Hepatic stellate cell (primary cell): ENCODE measurements at places on chromosomes 5 and 9.
A peak's percentile ranks its signal among the peaks of the same experiment; 100 is the strongest.

DNA sequence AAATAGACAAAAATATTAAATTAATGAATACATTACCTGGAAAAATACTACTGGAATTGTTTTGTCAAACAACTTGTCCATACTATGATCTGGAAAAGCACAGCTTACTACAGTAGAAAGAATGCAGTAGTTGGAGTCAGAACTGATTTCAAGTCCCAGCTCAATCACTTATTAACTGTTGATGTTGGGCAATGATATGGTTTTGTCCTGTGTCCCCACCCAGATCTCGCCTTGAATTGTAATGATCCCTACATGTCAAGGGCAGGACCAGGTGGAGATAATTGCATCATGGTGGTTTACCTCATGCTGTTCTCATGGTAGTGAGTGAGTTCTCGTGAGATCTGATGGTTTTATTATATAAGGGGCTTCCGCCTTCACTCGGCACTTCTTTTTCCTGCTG is 247.5 kb downstream of the CD180 start:
- DNase-seq: no peak

DNA sequence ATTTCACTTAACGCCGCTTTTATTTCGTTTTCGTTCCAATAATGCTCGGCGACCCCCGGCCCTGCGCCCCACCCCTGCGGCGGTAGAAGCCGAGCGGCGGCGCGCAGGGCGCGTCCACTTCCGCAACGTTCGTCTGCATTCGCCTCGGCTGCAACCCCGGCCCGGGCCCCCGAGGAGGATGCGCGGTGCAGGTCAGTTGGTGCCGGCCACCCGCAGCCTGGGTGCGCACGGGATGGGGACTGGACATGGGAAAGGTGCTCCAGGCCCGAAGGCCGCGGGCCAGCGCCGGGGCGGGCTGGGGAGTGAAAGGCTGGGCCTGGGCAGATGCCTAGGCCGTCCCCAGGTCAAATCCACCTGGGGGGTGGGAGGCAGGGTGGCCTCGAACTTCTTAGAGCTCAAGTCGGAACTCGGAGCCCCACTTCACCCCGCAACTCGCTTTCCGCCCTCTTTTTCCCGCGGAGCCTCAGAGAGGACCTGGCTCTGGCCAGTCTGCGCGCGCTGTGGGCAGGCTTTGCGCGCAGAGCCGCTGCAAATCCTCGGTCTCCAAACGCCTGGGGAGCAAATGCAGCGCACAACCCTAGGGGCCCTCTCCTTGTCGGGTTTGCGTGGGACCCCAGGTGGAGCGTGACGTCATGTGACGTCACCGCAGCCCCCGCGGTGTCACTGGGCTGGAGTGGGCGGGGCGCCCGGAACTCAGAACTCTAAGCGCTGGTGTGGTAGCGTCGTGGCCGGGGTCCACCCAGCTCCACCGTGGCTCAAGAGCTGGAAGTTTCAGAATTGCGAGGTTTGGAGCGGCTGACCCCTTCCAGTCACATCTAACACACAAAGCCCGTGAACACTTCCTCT is 3.3 kb downstream of the TLX3 start:
- no peak for DNase-seq

GRCh38 chr5:11803436-11803835 is 100.8 kb downstream of the CTNND2 start:
- no peak for DNase-seq

DNA sequence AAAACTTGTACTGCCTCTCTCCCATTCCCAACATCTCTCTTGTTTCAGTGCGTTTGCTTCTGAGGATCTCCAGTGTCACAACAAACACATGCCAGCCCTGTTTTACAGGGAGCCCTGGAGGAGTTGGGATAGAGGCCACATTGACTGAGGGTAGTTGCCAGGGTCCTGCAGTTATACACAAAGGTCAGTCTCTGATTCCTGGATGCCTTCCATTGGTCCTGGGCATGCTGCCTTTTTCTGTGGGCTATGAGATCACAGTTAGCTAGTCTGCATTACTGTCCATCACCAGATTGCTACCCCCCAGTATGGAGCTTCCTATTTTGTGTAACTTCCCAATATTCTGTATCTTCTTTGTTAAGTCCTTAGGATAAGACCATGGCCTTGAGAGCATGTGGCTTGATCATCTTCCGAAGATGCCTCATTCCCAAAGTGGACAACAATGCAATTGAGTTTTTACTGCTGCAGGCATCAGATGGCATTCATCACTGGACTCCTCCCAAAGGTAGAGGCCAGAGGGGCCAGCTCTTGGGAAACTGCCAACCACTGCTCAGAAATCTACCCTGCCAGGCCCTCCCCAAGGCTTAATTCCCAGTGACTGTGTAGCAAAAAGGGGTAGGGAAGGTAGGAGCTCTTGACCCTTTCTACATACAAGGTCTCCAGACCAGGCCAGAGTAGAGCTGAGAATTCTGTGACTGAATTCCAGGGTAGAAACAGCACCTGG is 9.5 kb downstream of the NUDT2 start:
- DNase-seq: no peak

DNA sequence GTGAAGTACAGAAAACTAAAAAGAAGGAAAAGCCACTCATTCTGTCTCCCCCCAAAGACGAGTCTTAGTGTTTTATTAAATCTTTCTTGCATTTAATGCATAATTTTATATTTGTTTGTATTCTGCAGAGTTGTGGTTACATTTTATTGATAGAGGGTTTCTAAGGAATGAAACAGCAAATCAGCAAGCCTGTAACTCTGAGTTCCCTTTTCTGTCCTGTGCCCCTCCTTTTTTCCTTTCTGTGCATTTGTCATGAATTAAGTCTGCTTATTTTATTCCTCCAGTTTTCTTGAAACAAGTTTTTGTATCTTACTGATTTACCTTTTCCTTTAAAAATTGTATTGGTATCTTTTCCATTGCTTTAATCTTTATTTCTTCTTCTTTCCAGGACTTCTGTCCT is 132.8 kb downstream of the MUSK start:
- DNase-seq: peak; percentile 20

- no peak for DNase-seq
Measured at GRCh38 chr9:124264823-124265233, 7.1 kb downstream of the NEK6 start.

DNA sequence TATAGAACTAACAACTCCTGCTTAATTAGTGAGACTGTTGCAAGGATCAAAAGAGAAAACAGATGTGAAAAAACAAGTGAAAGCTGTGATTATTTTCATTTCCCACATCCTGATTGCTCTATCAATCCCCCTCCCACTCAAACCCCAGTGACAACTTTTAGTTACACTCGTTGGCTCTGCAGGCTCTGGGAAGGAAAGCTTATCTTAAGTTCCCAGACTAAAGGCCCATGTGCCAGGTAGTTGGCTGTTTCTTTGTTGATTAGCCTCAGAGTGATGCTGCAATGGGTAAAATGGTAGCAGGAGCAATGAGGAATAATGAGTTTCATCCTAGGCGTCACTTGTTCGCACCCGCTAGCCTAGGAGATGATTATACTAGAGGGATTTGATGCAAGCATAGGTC is 133.3 kb upstream of the IFNE start:
- no peak for DNase-seq

DNA sequence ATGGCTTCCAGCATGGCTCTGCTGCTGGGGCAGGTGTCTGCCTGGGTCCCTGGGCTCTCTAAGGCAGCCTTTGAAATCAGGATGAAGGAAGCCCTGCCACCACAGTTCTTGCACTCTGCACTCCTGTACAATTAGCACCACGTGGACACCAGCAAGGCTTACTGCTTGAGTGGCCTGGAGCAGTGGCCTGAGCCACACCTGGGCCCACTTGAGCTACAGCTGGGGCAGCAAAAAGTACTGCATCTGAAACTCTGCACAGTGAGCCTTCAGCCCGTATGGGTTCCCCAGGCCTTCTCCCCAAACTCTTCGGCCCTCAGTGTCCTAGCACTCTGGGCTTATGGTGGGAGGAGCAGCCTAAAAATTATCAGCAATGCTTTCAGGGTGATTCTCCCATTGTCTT is 8.0 kb upstream of the INIP start:
- DNase-seq: no peak

DNA sequence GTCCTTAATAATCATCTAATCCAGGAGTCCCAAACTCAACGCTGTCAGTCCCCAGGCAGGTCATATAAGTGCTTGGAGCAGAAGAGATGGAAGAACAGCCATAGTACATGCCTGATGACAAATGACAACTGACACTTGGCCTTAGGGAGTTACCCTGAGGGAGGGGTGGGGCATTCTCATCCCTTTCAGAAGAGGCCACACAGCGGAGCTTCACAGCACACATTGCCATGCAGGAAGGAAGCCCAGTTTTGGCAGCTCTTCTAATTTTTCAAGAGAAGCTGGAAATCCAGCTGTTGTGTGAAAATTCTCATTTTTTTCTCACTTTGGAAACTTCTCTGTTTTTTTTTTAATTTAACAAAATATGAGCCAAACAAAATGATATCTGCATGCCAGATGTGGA is 89.0 kb downstream of the ASTN2 start:
- DNase-seq: no peak

DNA sequence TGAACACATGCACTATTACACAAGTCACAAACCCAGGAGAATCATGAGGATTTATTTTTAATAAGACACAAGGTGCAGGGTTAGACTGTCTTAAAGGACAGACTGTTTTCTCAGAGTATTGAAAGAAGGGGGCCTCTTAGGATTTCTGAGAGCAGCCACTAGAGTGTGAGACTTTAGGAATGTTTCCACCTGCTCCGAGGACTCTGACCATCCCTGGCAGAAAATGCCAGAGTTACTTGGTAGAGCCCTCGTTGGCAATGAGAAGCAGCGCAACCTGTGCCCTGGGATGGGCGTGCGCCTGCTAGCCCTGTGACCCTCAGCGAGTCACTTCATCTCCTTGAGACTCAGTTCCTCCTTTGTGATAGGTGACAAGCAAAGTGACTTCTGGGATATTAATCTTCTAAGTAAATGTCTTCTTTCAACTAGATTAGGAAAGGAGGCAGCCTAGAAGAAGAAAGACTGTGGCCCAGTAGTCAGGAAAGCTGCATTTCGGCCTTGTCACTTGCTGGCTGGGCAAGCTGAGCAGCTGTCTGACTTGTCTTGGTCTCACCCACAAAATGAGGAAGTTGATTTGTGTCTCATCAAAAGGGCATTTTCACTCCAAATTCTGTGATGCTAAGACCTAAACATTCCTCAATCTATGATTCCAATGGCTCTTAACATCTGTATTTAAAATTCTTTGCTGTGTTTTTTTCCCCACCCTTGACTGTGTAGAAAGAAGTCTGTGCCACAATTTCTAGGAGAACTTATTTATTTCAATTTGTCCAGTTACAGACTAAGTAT is 60.5 kb downstream of the PTCD2 start:
- no peak for DNase-seq

GRCh38 chr5:88836195-88836838 is 46.7 kb downstream of the MEF2C start:
- DNase-seq: peak; percentile 8

DNA sequence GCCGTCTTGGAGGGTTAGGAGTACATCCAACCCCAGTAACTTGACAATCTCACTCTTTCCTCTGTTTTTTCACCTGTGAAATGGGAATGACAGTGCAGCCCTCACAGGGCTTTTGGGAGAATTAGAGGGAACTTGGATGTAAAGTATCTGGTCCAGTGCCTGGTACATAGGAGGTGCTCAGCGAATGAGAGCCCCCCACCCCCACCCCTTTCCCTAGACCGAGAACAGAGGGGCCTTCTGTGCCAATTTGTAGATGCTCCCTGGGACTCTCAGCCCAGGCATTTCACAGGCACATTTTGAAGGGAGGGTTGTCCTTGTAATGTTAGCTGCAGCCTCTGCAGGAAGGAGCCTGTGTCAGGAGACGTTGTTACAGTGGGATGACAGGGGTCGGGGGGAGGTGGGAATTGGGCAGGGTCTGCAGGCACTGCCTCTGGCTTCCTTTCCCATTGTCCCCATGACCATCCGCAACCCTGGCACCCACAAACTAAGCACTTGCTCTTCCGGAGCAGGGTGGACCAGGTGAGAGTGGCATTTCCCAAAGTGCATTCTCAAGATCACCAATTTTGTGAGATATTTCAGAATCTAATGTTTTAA is 47.0 kb downstream of the AMBP start:
- DNase-seq: no peak

DNA sequence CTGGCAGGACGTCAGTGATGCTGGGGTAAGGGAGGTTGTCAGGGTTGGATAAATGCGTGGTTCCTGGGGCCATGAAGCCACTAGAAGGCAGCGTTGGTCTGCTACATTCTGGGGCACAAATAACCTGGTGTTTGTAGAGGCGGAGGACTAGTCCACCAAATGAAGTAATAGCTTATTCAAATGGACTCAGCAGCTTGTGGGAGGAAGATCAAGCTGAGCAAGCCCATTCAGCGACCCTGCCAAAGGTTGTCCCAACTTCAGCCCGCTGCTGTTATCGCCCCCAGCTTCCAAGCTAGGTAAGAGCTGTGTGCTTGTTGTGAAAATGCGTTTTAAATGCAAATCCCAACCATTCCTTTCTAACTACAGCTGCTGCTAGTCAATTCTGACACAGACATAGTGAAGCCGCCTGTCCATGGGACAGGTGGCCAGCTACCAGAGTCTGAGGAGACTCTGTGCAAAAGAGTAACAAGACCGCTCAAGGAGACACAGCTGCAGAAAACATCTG is 7.6 kb upstream of the FAM240B start:
- no peak for DNase-seq

GRCh38 chr5:173191015-173191414 is 44.0 kb downstream of the NKX2-5 start:
- no peak for DNase-seq

DNA sequence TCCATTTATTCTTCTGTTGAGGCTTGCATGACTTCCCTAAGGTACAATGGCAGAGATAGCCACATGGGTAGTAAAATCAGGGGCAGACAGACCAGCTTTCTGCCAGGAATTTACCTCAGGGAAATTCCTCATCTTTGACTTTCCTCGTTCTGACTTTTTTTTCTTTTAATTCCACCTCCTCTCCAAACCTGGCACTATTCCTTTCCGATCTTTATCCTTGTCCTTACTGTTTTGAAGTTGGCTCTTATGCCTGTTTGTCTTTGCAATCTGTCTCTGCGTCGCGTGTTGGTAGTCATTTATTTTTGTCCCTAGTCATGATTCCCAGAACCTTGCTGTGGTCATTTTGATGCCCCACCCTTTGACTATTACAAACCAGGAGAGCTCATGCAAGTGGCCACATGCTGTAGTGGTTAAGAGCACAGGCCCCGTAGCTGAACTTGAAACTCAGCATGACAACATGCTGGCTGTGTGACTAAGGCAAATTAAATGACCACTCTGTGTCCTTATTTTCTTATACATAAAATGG is 19.0 kb downstream of the TMC1 start:
- peak; percentile 32 for DNase-seq

GRCh38 chr9:124880501-124880900 is 18.6 kb downstream of the ARPC5L start:
- DNase-seq: no peak

DNA sequence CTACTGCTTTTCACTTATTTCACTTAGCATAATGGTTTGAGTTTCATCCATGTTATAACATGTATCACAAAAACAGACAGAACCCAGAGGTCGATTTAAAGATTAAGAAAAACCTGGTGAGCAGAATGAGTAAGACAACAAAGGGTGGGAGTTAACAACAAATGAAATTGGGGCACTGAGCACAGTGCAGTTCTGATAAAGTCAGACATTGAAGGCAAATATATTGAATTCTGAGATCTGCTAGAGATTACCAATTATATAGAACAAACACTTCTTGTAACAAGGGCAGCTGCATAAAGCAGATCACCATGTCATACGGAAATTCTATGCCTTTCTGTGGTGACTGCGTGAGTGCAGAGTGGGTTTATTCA is 517.3 kb upstream of the RORB start:
- DNase-seq: no peak
